ENCODE measurements at places on chromosomes 2 and 18.

DNA sequence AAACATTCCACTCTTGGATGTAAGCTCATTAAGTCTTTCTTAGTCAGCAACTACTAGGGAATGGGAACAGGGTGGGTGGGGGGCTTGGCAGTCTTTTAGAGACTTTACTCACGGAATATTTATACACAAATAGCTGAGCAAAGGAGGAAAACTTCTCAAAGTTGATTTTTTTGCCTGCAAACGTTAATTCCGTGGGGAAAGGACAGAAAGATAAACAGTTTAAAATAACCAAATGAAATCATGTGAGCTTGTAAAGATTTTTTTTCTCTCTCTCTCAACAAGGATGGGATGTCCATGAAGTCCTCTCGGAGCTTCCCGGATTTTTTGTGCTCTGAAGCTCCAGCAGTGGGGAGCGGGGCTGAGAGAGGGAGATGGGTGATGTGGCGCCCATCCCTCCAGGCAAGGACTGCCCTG lies 32.2 kb upstream of the MAT2A start:
- DNase-seq: no peak

- no peak for DNase-seq
Observed at GRCh38 chr2:36415381-36416022, 59.9 kb downstream of the CRIM1 start.

GRCh38 chr2:216633616-216634369 lies 573 bp downstream of the IGFBP2 start:
- no peak for DNase-seq

GRCh38 chr2:217530392-217531090 lies 472.3 kb downstream of the TNS1 start:
- DNase-seq: no peak

GRCh38 chr2:236793023-236794011 lies 223.7 kb downstream of the ACKR3 start:
- DNase-seq: no peak

DNA sequence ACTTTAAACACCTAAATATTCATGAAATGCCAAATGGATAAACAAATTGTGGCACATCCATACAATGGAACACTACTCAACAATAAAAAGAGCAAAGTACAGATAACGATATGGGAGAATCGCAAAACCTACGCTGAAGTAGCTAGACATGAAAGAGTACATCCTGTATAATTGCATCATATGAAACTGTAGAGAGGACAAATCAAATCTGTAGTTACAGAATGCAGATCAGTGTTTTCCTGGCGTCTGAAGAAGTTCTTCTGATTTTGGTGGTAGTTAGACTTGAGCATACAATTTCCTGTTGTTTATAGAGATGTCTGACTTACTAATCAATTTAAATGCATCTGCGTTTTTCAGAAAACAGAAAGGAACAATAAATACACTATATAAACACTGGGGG lies 394.4 kb downstream of the SOCS6 start:
- no peak for DNase-seq

- DNase-seq: no peak
Observed at GRCh38 chr2:70503896-70504295, 49.7 kb downstream of the TGFA start.
